ENCODE measurements at places on chromosomes 7 and 10.

DNA sequence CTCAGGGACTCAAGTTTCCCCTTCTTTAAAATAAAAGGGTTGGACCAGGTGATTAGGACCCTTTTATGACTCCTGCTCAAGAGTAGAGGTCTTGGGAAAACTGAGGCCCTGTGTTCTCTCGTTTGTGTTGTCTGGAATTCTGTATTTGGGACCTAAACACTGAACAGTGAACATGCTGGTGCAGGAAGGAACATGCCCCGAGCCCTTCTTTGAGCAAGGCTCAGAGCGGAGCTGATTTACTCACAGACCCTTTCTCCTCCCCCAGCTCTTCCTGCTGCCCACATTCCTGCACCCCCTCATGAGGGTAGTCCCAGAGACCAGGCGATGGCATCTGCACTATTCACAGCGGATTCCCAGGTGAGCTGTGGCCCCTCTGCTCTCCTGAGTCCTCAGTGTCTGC, 14.2 kb downstream of the ZKSCAN1 start:
- no peak for DNase-seq

DNA sequence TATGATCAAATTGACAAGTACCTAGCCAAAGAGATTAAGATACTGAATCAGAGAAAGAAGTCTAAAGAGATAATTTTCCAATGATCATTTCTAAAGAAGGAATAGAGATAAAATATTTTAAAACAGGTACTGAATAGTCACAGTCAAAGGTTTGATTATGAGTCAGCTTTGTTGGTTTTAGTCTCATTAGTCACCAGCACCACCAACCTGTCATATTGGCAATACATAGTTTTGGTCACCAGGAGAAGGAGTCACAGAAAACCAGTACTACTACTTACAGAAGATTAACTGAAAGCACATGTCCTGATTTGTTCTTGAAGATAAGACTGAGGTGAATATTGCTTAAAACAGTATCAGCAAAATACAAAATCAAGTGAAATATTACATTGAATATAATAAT, 34.6 kb downstream of the ZEB1 start:
- peak; percentile 12 for DNase-seq

GRCh38 chr7:47266799-47267198, 315.1 kb downstream of the TNS3 start:
- DNase-seq: no peak

- no peak for DNase-seq
These were observed 296.1 kb upstream of the SEMA3A start for GRCh38 chr7:84490661-84491060.

DNA sequence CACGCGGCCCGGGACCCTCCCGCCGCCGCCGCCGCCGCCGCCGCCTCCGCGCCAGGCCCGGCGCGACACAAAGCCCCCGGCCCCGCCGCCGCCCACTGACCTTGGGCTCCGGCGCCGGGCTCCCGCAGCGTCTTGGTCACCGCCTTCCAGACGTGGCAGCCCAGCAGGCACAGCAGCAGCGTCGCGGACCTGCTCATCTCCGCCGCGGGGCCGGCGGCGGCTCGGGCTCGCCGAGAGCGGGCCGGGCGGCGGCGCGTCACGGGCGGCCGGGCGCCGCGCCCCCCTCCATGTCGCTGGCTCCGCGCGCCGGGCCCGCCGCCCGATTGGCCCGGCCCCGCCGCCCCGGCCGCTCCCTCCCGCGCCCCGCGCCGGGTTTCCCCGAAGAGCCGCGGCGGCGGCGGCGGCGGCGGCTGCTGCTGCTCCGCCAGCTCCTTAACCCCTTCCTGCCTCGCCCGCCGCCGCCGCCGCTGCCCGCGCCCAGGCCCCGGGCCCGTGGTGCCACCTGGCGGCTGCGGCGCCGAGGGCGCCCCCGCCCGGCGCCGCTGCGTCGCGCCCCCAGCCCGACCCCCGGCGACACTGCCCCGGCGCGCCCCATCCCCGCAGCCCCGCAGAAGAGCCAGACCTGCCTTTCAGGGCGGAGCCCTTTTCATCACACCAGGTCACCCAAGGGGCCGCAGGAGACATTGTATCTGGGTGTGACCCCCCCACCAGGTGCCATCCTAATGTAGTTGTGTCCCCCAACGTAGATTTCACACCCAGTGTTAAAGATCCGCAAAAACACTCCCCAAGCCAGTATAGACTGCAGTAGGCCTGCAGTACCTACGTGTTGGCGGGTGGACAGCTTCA, at the start of gene FAM171A1:
TSS of gene FAM171A1 (minus strand) at position 434 of the 846 bp plus-strand sequence. CDS start at position 197, 237 bp downstream.
- peak; percentile 62 for DNase-seq

Data from H54 (cell line).